HFFc6 (cell line): ENCODE measurements at places on chromosomes 1 and 21. TPM values are rescaled to one million over a fixed set of nuclear protein-coding genes. Genes with fewer than 3 reads are reported as not detected.

DNA sequence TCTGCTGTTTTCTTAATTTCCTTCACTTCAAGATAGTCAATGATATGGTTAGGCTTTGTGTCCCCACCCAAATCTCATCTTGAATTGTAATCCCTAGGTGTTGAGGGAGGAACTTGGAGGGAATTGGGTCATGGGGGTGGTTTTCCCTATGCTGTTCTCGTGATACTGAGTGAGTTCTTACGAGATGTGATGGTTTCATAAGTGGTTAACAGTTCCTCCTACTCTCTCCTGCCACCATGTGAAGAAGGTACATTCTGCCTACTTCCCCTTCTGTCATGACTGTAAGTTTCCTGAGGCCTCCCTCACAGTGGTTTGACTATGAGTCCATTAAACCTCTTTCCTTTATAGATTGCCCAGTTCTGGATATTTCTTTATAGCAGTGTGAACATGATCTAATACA, 74.0 kb upstream of the SAMSN1 start:
- DNase-seq: no peak

- no peak for DNase-seq
Observed at GRCh38 chr1:171138980-171139379, 46.1 kb upstream of the FMO2 start.

DNA sequence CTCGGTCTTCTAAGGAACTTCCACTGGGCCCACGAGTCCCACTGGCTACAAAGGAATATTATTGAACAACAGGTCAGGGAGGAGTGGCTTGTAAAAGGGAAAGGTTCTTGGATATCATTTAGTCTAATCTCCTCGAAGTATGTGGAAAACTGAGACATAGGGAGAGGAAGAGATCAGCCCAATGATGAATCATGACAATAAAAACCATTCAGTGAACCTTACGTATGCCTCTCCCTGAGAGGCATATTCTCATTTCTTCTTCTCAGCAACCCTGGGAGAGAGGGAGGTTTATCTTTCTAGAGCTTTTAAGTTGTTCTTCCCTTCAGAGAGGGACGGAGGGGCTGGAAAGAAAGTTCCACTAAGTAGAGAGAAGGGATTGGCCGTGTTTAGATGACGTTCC, 5.3 kb upstream of the MOB3C start:
- DNase-seq: peak; percentile 64

GRCh38 chr1:43031316-43032203, 72.9 kb upstream of the SLC2A1 start:
- no peak for DNase-seq

DNA sequence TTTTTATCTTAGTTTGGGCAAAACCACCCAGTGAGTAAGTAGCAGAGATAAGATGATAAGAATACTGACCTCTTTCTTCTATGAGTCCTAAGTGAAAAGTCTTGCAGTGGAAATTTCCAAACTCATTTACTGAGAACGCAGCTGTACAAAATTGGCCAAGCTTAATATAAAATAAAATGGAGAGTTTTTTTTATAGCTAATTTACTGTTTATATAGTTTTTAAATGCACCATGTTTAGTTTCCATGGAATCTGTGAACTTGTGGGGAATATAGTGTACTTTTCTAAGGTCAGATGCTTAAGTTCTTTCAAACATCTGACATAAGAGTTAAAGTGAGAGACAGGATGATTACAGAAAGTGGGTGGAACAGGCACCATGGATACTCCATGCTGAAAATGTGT, 833.5 kb downstream of the ADGRL2 start:
- DNase-seq: no peak

- no peak for DNase-seq
Observed at GRCh38 chr1:973459-974292, 7.4 kb downstream of the PLEKHN1 start.

DNA sequence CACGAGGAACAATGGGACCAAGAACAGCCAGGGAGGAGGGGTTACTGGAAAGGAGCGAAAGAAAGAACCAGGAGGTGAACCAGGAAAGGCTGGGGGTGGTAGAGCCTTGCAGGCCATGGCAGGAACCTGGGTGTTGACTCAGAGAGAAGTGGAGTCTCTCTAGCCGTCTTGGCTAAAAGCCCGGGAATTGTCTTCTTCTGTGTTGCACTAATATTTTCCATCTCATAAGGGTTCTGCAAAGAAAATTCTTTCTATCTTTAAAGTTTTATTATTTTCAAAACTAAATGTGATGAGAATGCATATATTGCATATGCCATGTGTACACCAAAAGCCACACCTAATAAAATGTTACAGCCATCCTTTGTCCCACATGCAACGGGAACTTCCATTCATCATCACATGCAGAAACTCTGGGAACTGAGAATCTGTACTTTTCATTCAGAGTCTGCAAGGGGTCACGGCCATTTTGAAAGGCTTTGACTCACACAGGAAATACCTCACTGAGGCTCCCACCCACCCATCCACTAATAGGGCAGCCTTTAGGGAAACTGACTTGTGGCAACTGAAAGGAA, 38.0 kb downstream of the ERG start:
- DNase-seq: peak; percentile 62

DNA sequence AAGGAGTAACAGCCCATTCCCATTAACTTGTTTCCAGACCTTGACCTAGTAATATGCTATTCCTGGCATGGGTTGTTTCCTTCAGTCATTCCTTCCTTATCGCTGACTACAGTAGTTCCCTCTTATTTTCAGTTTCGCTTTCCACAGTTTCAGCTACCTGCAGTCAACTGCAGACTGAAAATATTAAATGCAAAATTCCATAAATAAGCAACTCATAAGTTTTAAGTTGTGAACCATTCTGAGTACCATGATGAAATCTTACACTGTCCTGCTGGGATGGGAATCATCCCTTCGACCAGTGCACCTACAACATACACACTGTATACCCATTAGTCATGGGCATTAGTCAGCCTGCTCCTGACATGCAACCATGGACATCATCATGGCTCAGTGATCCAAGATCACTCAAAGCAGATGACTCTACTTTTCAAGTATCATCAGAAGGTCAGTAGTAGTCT, 66.7 kb downstream of the CCDC30 start:
- peak; percentile 70 for DNase-seq

- DNase-seq: no peak
Observed at GRCh38 chr1:110047463-110047862, 13.0 kb downstream of the STRIP1 start.

RNF186 gene
- total RNA-seq: not detected in 3 replicates

CELA2B gene
- not detected in 3 replicates for total RNA-seq
